ENCODE measurements at places on chromosomes 3 and 15. TPM values are rescaled to one million over a fixed set of nuclear protein-coding genes. Genes with fewer than 3 reads are reported as not detected.

Gene APH1B
- 9.3 TPM for polyA plus RNA-seq

Gene SNRPA1
- polyA plus RNA-seq: 140 TPM

Gene P2RY1
- 6.5 TPM for polyA plus RNA-seq

Gene C3orf22
- not detected for polyA plus RNA-seq

Gene GOLGA8O
- not detected for polyA plus RNA-seq

Gene ZIC4
- polyA plus RNA-seq: 0.03 TPM

Gene PLSCR2
- polyA plus RNA-seq: not detected

Gene CYP11A1
- 7.2 TPM for polyA plus RNA-seq
